Osteocyte (in vitro differentiated cells): ENCODE measurements at places on chromosomes 1 and 21. TPM values are rescaled to one million over a fixed set of nuclear protein-coding genes. Genes with fewer than 3 reads are reported as not detected.

GRCh38 chr1:167416506-167416905, 101.8 kb downstream of the CD247 start:
- DNase-seq: no peak
- no peaks in the 10 kb centered on the region for H3K27me3 ChIP-seq
- H3K36me3 ChIP-seq: peaks cover 42% of the 10 kb centered on the region
- H3K4me1 ChIP-seq: peaks cover 5% of the 10 kb centered on the region

- H3K27me3 ChIP-seq: no peaks in the 10 kb centered on the region
- H3K27ac ChIP-seq: no peak overlapping the region
- peaks cover 10% of the 10 kb centered on the region for H3K4me1 ChIP-seq
- peak; percentile 75 for DNase-seq
- H3K36me3 ChIP-seq: peaks cover 34% of the 10 kb centered on the region
- H3K4me3 ChIP-seq: no peak overlapping the region
Observed at GRCh38 chr1:5927506-5928370, 64.5 kb downstream of the NPHP4 start.

DNA sequence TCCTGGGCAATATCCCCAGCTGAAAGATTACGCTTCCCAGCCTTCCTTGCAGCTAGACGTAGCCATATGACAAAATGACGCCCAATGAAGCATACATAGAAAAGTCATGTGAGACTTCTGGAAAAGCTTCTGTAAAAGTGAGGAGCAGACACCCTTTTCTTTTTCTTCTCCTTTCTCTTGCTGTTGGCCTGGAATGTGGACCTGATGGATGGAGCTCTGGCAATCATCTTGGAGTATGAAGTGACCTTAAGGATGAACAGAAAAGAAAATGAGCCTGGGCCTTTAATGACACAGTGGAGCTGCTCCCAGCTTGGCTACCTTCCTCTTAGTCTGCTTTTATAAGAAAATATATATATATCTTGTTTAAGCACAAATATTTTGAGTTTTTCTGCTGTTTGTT, 24.8 kb downstream of the BATF3 start:
- H3K27me3 ChIP-seq: peaks cover 4% of the 10 kb centered on the region
- no peak overlapping the region for H3K27ac ChIP-seq
- H3K4me3 ChIP-seq: no peak overlapping the region

DNA sequence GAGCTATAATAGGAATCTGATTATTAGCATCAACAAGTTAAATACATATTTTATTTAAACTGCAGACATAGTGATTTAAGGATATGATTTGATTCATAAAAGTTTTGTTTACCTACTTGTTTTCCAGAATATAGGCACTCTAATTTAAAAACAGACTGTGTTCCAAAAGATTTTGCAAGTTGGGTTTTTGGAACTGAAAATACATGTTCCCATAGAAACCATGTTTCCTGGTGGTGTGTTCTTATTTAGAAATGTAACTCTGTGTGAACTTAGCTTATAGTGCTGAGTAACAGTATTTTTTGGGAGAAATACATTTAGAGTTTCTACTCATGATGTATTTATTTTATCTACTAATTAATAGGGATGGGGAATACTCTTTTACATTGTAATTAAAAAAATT, 21.8 kb downstream of the USP25 start:
- H3K27ac ChIP-seq: no peak overlapping the region
- H3K27me3 ChIP-seq: no peaks in the 10 kb centered on the region
- H3K4me1 ChIP-seq: peaks cover 62% of the 10 kb centered on the region
- H3K36me3 ChIP-seq: peaks cover 3% of the 10 kb centered on the region

IGSF9 gene
- total RNA-seq: not detected in 2 replicates

GRCh38 chr1:50112193-50112592, 3.5 kb downstream of the ELAVL4 start:
- no peaks in the 10 kb centered on the region for H3K27me3 ChIP-seq
- no peak for DNase-seq
- H3K36me3 ChIP-seq: no peaks in the 10 kb centered on the region
- no peaks in the 10 kb centered on the region for H3K4me1 ChIP-seq

C1orf167 gene
- not detected in 2 replicates for total RNA-seq

TOMM40L gene
- total RNA-seq: 8.6 and 10.3 TPM in 2 replicates

DNA sequence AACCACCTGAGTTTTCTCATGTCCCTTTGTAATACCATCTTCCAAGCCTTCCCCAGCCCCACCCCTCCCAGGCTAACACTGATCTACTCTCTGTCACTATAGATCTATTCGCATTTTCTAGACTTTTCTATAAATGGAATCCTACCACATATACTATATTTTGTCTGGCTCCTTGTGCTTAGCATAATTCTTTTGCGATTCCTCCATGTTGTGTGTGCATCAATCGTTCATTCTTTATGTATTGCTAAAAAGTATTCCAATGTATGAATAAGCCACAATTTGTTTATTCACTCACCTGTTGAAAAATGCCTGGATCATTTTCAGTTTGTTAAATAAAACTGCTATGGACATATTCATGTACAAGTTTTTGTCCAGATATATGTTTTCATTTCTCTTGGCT, 66.7 kb upstream of the DPT start:
- no peaks in the 10 kb centered on the region for H3K4me1 ChIP-seq
- no peak overlapping the region for H3K27ac ChIP-seq
- no peak overlapping the region for H3K4me3 ChIP-seq
- no peak for DNase-seq
- H3K27me3 ChIP-seq: peaks cover 10% of the 10 kb centered on the region

DCAF6 gene
- 56.8 and 60.9 TPM in 2 replicates for total RNA-seq

- no peaks in the 10 kb centered on the region for H3K4me1 ChIP-seq
- H3K36me3 ChIP-seq: no peaks in the 10 kb centered on the region
- H3K4me3 ChIP-seq: no peak overlapping the region
- H3K27ac ChIP-seq: no peak overlapping the region
- no peak for DNase-seq
- H3K27me3 ChIP-seq: peaks cover 30% of the 10 kb centered on the region
Observed at GRCh38 chr1:30645807-30646206, 77.6 kb downstream of the MATN1 start.

DNA sequence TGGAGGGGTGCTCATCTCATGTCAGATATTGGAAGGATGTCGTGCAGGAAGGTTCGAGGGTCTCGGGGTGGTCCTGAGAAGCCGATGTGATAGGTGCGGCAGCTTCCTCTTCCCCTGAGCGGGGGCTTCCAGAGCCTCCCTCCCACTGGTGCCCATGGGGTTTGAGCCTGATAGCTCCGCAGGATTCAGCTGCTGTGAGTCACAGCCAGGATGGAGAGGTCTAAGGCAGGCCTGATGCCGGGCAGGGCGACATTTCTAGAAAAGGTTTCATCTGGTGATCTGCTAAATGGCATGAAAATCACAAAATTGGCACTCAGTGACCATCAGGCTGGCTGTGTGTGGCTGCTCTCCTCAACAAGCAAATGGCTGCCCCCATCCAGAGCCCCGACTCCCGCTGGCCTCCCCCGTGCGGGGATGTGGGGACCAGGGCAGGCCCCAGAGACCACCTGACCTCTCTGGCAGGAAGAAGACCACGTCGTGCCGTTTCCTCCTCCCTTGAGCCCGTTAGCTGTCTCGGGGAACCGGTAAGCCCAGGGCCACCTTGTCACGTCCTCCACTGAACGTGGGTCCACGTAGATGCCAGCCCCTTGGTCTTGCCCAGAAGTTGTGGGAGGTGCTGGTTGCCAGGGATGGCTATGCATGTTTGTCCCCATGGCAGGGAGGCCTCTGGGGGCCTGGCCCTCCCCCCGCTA, 66.1 kb downstream of the SKI start:
- no peaks in the 10 kb centered on the region for H3K27me3 ChIP-seq
- no peak overlapping the region for H3K4me3 ChIP-seq
- H3K27ac ChIP-seq: peak overlapping the region; percentile 68

DNA sequence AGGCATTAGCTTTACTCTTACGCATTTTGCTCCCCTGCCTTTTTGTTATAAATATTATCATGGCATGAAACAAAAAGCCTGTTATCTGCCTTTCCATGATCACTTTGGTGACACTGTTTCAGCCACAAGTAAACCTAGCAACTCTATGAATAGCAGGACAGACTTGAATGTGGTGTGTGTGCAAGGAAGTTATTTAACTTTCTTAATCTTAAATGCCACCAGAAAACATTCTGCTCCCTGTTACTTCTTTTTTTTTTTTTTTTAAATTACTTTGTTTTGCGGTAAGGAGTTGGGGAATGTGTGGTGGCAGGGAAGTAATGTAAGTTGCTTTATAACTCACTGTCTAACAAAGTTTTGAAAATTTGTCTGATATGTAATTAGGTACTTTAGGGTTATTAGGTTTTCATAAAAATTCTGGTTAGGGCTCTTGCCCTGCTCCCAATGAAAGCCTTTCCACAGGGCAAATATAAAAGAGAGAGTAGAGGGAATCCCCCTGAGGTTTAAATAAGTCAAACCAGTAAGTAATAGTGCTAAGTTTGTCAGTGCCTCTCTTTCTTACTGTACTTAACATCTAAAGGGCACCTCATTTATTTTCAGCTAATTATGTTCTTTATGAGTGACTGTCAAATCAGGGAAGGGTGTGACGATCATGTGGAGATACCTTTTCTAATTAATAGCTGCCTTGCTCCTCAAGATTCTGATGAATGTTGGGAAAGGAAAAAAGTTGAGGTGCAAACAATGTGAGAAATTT, 39.5 kb downstream of the RASAL2 start:
- no peaks in the 10 kb centered on the region for H3K27me3 ChIP-seq
- H3K4me1 ChIP-seq: peaks cover 25% of the 10 kb centered on the region
- H3K36me3 ChIP-seq: peaks cover 8% of the 10 kb centered on the region

DNA sequence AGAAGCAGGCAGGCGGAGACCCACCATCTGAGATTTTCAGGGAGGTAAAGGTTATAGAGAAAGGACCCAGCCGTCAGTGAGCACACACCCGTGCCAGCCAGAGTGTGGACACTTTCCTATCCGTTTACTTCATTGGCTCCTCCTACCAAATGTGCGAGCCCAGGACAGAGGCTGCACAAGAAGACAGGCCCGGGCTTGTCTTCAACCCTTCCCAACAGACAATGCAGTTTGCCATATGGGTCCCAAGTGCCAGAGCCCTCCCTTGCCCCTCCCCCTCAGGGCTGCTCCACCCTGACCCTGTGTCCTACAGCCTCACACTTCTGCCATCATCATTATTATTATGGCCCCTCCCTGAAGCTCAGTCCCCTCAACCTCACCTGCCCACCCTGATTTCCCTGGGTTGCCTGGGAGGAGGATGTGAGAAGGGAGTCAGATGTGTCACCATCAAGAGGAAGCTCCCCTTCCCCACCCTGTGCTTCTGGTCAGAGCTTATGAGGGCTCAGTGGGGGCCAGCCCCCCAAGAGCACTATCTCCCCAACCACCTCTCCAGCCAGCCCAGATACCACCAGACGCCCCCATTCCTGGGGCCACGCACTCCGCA, 9.4 kb downstream of the LAPTM5 start:
- H3K4me1 ChIP-seq: no peaks in the 10 kb centered on the region
- peaks cover 7% of the 10 kb centered on the region for H3K27me3 ChIP-seq
- no peaks in the 10 kb centered on the region for H3K36me3 ChIP-seq
- no peak for DNase-seq
- no peak overlapping the region for H3K4me3 ChIP-seq
- no peak overlapping the region for H3K27ac ChIP-seq

DNA sequence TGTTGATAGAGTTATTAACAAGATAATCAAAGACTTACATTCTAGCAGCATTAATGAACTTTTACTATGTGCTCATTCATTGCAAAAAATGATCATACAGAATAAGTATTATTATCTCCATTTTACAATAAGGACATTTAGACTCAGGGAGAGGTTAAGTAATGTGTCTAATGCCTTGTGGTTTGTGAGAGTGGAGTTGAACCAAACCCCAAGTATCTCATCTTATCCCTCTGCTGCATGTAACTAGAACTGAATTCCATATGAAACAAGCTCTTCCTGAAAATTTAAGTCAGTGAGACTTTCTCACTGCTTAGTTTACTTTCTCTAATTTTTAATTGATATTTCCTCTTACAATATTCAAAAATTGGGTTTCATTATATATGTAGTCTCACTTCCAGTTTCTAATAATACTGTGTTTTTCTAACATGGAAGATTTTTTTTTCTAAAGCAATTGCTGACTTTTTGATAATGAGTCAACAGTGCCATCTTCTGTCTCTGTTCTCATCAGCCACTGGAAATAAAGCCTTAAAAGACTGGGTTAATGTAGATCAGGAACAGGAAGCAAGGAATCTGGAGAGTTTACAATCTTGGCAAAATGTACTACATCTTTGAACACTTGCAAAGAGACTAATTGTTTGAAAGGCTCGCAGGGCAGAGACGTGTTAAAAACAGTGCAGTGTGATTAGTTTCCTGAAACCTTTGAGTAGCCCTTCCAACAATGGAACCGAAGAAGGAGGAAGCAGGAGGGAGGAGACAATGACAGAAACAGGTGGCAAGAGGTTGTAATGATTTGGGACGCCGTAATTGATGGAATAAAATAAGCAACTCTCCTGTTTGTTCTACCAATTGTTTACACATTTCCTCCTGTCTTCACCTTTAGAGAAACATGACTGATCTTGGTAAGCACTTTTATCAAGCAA, 567.6 kb downstream of the MRPL39 start:
- DNase-seq: no peak
- no peaks in the 10 kb centered on the region for H3K36me3 ChIP-seq
- no peak overlapping the region for H3K4me3 ChIP-seq
- H3K27me3 ChIP-seq: no peaks in the 10 kb centered on the region
- no peak overlapping the region for H3K27ac ChIP-seq

TCHH gene
- 0.05 TPM in 1 of 2 replicates, not detected in the other for total RNA-seq

- peaks cover 9% of the 10 kb centered on the region for H3K4me1 ChIP-seq
- no peaks in the 10 kb centered on the region for H3K36me3 ChIP-seq
- H3K27me3 ChIP-seq: no peaks in the 10 kb centered on the region
Observed at GRCh38 chr1:38129473-38129872, 82.9 kb upstream of the POU3F1 start.

DNA sequence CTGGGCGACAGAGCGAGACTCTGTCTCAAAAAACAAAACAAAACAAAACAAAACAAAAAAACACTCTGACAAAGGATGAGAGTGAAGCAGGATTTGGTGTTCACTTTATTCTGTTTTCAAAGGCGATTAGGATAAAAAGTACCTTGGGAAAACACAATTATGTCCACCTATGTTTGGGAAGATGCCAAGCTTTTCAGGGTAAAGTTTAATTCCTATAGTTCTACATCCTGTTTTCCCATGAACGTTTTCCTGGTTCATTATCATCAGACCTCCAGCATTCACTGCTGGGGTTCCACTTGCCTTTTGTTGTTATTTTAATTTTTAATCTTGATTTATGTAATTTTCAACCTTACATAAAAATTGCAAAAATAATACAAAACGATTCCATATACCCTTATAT, 4.9 kb upstream of the NID1 start:
- no peak overlapping the region for H3K4me3 ChIP-seq
- H3K36me3 ChIP-seq: no peaks in the 10 kb centered on the region
- H3K27me3 ChIP-seq: no peaks in the 10 kb centered on the region
- H3K27ac ChIP-seq: no peak overlapping the region

DNA sequence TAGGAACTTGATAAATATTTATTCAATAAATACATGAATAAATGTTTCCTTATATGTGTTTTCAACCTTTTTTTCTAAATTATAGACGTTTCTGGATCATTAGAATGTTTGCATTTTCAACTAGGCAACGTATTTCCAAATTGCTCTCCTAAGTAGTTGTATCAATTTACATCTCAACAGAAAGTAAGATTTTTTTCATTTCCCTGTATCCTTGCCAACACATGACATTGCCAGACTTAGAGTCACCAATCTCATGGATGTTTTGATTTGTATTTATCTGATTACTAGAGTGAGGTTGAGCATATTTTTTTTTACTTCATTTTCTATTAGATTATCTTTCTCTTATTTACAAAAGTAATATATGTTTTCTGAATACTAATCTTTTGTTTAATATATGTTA, 22.2 kb upstream of the SMG7 start:
- H3K27ac ChIP-seq: no peak overlapping the region
- no peak overlapping the region for H3K4me3 ChIP-seq
- no peaks in the 10 kb centered on the region for H3K4me1 ChIP-seq
- no peaks in the 10 kb centered on the region for H3K27me3 ChIP-seq
- DNase-seq: no peak
- no peaks in the 10 kb centered on the region for H3K36me3 ChIP-seq

CLK2 gene
- 53.7 and 63.5 TPM in 2 replicates for total RNA-seq

PSMA5 gene
- total RNA-seq: 101 and 108 TPM in 2 replicates
